ENCODE measurements at places on chromosomes 7 and 10. TPM values are rescaled to one million over a fixed set of nuclear protein-coding genes. Genes with fewer than 3 reads are reported as not detected.

Gene GTF2I
- 244 TPM for total RNA-seq

Gene OPALIN
- not detected for total RNA-seq

Gene PIP
- 6.9 TPM for total RNA-seq

Gene RPEL1
- 0.12 TPM for total RNA-seq

Gene NCF1
- 85.8 TPM for total RNA-seq

Gene GIMAP7
- total RNA-seq: 16.7 TPM

Gene ELMO1
- total RNA-seq: 51.4 TPM

Gene STARD3NL
- 62.2 TPM for total RNA-seq

Gene NPY
- total RNA-seq: not detected

Gene PNLIPRP1
- total RNA-seq: not detected
